ENCODE measurements at places on chromosomes 3 and 15. TPM values are rescaled to one million over a fixed set of nuclear protein-coding genes. Genes with fewer than 3 reads are reported as not detected.

The TRH gene
- total RNA-seq, result not detected

The CADM2 gene
- total RNA-seq, result 1.8 TPM

The AMT gene
- total RNA-seq, result 7.0 TPM

The FBN1 gene
- total RNA-seq, result 300 TPM

The P2RY12 gene
- total RNA-seq, result 10.7 TPM

The SOX14 gene
- not detected for total RNA-seq

The LSAMP gene
- total RNA-seq, result 1.9 TPM

The ZNF662 gene
- total RNA-seq, result 8.9 TPM

The ROPN1 gene
- not detected for total RNA-seq

The LRRC2 gene
- total RNA-seq, result under 0.01 TPM

The LEKR1 gene
- total RNA-seq, result not detected

The TPRA1 gene
- 37.8 TPM for total RNA-seq

The PARP16 gene
- total RNA-seq, result 15.4 TPM

The ARGFX gene
- not detected for total RNA-seq

The GUCA1C gene
- not detected for total RNA-seq

The MKRN3 gene
- total RNA-seq, result 5.0 TPM

The MITF gene
- total RNA-seq, result 12.7 TPM

The LDHAL6B gene
- total RNA-seq, result not detected

The SERPINI2 gene
- not detected for total RNA-seq

The GOLGA6D gene
- not detected for total RNA-seq

The EXD1 gene
- not detected for total RNA-seq

The EXOG gene
- total RNA-seq, result 16.3 TPM

The CCR4 gene
- 0.56 TPM for total RNA-seq

The LMAN1L gene
- not detected for total RNA-seq

The CPN2 gene
- not detected for total RNA-seq

The TM4SF4 gene
- total RNA-seq, result not detected

The HTR3E gene
- not detected for total RNA-seq

The CELF6 gene
- total RNA-seq, result 4.1 TPM

The DPPA2 gene
- not detected for total RNA-seq

The SPSB4 gene
- 1.1 TPM for total RNA-seq

The SPATA16 gene
- total RNA-seq, result not detected

The CP gene
- total RNA-seq, result 64.0 TPM
